ENCODE measurements at places on chromosomes 13 and 19.

GRCh38 chr13:106143930-106144709 lies 391.3 kb downstream of the EFNB2 start:
- peak; percentile 99 for DNase-seq

GRCh38 chr19:17037966-17038500 lies 11.4 kb upstream of the CPAMD8 start:
- DNase-seq: no peak

GRCh38 chr13:41212881-41213280 lies 18.5 kb upstream of the KBTBD7 start:
- no peak for DNase-seq

DNA sequence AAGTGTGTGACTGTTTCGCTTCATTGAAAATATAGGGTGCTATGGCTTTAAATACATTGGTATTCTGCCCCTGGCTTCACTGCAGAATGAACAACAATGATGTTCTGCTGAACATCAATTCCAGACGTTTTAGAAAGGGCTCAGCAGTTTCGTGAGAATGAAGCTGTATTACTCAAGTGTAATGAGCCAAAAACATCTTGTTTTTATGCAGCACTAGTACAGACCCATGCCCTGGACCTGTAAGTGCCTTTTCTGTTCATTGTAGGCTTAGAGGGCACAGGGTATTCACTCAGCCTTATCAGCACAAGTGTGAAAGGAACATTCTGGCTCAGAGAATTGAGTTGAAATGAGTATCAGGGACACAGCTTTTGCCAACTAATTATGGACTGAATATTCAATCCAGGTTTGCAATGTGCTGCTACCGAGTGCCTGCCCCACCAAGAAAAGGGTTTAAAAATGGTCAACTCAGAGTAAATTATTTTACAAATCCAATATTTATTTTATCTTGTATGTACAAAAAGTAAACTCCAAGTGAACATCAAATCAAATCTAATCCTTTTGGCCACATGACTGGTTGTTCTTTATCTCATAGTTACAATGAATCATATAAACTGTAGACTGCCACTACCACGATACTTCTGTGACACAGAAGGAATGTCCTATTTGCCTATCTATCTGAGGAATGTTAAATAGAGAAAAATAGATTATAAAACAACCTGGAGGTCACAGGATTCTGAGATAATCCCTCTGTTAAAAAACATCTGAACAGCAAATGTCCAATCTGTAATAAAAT lies 362.8 kb downstream of the NALCN start:
- no peak for DNase-seq

GRCh38 chr19:17865364-17866311 lies 5.9 kb downstream of the RPL18A start:
- DNase-seq: peak; percentile 75

DNA sequence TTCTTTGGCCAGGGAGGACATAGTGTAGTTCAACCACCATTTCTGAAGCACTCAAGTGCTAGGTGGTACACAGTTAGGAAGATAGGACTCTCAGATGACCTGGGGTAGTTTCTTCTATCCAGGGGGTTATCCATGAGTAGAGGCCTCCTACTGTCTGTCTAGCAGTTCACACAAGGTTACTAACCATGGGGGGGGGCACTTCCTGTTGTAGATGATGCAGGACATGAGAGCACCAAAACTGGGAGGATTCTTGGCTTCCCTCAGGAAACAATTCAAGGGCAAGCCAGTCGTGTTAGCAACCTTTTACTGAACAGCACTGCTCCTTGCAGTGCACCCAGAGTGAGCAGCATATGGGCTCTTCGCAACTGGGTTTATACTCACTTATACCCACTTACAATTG lies 8.9 kb upstream of the TPP2 start:
- no peak for DNase-seq

- DNase-seq: peak; percentile 81
These were observed 15.3 kb downstream of the GADD45B start for GRCh38 chr19:2491130-2491801.

DNA sequence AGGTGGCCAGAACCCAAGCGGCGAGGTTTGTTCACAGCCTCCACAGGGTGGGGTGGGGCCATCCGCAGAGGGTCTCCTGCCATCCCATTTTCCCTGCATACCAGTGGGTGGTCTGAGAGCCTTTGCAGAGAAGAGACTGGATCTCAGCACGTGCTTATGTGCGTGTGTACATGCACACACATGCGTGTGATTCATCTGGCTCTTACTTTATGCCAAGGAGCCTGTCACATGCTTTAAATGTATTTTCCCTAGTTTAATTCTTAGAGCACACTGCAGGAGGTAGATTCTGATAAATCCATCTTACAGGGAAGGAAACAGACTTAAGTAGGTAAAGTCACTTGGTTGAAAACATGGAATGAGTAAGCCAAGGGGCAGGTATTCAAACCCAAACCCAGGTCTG lies 47.1 kb downstream of the CAPN12 start:
- DNase-seq: no peak

GRCh38 chr19:52140032-52140710 lies 433 bp upstream of the ZNF616 start:
- DNase-seq: peak; percentile 98

DNA sequence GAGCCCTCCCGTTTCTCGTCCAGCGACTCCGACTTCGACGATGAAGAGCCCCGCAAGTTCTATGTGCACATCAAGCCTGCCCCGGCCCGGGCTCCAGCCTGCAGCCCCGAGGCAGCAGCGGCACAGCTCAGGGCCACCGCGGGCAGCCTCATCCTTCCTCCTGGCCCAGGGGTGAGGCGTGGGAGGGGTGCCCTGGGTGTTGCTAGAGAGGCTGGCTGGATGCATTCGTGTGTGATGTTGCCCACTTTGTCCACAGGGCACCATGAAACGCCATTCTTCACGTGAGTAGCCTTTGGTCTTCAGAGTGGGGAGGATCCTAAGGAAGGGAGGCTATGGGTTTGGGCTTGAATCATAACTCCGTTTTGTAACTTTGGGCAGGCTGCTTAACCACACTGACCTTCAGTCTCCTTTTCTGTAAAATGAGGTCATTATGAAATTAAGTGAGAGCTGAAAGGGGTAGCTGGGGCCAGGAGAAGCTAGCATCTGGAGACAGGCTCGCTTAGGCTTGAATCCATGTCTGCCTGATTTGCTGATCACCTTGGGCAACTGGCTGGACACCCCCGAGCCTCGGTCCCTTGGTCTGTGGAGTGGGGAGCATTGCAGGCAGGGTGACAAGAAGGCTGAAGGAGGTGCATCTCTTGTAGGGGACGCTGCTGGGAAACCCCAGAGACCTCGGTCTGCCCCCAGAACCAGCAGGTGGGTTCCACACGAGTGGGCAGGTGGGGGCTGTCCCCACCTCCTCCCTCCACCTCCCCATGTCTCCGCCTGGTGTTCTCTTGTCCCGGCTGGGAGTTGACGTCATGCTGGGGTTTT lies 18.7 kb upstream of the B3GNT3 start:
- peak; percentile 55 for DNase-seq

DNA sequence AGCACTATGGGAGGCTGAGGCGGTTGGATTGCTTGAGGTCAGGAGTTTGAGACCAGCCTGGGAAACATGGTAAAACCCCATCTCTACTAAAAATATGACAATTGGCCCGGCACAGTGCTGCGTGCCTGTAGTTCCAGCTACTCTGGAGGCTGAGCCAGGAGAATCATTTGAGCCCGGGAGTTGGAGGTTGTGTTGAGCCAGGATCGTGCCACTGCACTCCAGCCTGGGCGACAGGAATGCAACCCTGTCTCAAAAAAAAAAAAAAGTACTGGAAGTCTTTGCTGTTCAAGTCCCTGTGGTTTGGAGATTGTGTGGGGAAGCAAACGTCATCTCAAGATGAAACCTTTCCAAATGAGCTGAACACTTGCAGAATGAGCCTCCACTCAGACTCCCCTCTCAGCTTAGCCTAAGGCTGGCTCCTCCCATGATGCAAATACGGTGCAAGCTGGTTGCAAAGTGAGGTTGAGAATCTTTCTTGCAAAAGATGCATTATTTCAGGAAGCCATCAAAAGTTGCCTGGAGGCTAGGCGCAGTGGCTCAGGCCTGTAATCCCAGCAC lies 46.2 kb downstream of the MYO9B start:
- no peak for DNase-seq

DNA sequence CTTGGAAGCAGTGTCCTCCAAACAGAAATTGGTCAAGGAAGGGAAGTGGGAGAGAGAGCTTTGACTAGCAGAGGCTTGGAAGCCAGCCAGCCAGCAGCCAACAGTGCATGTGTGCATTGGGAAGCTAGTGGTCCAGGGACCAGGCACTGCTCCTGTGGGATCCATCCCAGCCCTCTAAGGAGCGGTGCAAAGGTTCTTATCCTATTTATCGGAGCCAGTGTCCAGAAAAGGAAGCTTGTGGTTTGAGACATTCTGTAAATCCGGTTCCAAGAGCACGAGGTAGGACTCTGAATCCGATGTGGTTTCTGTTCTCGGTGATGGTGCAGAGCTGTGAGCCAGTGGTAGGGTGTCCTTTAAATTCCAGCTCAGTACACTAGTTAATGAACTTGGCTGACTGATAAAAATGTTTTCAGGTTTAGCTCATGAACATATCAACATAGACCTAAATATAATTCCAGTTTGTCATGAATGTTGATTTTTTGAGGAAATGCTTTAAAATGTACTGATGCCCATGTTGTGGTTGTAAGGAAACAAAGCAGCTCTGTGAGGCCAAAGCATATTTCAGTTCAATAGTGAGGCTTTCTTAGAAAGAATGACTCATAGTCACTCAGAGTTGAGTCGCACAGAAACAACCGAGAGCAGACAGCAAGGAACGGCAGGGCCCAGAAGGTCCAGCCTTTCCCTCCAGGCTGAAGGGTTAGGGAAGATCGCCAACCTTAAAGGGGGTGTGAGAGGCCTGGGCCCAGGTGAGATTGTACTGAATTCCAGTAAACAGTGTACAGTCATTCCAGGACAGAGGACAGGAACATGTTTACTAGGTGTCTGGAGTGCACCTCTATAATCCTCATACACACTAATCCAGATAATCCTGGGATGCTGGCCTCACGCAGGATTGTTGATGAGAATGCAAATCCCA lies 21.5 kb upstream of the GARRE1 start:
- DNase-seq: peak; percentile 87

GRCh38 chr13:20696073-20696472 lies 7.4 kb upstream of the IL17D start:
- no peak for DNase-seq

- no peak for DNase-seq
These were observed 54.3 kb downstream of the GATAD2A start for GRCh38 chr19:19459707-19460251.

- peak; percentile 48 for DNase-seq
These were observed 40.8 kb downstream of the ZSWIM4 start for GRCh38 chr19:13835791-13836723.

Measured in PC-9 (cell line).